Fibroblast of lung (primary cell): ENCODE measurements at places on chromosomes 11 and 22.

GRCh38 chr11:33957304-33957917 is 65.5 kb upstream of the LMO2 start:
- DNase-seq: no peak

- DNase-seq: peak; percentile 73
These were observed 269.6 kb downstream of the MN1 start for GRCh38 chr22:27531782-27532530.

DNA sequence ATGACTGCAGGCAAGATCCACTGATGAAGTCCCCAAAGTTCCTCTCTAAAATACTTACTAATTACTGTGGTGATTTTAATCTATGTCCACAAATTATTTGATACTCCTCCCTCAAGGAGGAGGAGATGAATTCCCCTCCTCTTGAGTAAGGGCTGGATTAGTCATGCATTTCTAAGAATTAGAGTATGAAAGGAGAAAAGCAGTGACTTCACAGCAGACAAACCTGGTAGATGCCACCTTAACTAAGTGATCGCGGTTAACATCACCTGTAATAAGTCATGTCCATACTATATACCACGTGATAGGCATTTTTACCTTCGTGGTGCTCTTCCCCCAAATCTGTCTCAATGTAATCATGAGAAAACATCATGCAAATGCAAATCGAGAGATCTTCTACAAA is 52.0 kb upstream of the TSPAN18 start:
- no peak for DNase-seq

GRCh38 chr22:39908136-39908535 is 7.3 kb downstream of the GRAP2 start:
- DNase-seq: no peak

DNA sequence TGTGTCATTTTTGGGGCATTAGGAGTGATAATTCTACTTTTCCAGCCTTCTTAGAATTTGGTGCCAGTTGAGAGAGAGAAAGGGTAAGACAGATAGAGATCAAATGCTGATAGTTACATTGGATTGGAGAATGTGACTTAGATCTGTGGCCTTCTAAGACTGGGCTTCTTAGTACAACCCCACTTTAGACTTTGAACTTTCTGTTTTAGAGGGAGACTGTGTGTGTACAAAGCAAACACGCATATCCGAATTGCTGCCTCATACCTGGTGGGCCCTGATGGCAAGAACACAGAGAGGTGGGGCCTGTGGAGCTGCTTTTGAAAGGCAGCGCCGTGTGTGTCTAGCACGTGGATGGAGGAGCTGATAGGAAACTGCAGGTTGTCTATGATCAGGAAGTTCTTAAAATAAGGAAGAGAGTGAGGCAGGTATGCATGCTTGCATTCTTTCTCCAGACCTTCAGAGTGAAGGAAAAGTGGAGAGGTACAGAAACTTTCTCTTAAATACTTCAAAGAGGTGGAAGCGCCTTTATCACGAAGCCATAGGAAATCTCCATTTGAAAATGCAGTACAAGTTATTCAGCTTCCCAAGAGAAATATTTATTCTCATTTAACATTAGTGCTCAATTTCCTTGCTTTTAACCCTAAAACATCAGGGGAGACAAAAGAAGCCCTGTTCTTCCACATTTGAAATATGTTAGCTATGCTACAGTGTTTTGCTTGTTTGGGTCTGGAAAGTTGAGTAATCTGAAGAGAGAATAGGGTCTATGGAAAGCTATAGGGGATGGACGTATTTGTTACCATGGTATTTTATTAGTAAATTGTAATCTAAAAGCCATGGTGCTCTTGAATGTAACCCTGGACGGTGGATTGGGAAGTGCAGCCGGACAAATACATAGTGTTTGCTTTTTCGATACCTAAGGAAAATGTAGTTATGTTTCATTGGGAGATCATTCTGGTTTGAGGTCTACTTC is 13.7 kb downstream of the PDHX start:
- DNase-seq: no peak

DNA sequence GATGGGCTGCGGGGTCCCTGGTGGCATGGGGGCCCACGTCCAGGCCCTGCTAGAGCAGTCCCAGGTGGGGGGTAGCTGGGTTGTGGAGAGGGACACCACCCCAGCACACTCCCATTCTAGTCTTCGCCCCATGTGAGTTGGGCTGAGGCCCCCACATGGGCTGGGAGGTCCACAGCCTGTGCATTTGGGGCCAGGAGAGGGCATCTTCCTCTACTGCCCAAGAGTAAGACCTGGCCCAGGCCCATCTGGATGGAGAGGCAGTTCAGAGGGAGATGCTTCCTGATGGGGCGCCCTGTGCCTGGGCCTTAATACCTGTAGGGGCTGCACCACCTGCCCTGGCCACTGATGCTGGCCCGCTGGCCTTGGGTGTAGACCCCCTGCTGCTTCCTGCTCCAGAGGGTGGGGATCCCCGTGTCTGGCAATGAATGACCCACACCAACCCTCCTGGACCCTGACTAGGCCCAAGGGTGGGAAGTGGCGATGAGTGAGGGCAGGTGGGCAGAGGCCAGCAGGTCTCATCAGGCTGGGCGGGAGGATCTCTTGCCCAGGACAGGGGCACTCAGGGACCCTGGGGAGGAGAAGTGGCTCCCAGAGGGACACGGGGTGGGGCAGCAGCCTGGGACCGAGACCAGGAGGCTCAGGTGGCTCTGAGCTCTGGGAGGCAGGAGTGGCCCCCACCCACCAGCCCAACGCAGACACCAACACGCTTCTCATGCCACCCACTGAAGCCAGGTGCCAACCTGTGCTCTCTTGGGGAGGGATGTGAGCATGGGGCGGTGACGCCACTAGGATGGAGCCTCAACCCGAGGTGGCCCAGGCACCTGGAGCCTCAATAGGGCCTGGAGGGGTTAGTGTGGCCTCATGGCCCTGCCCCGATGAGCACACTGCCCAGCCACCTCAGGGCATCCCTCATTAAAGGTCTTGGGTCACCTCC is 17.4 kb upstream of the GNB1L start:
- no peak for DNase-seq

- DNase-seq: no peak
These were observed 376.8 kb downstream of the TBC1D22A start for GRCh38 chr22:47139013-47139789.

DNA sequence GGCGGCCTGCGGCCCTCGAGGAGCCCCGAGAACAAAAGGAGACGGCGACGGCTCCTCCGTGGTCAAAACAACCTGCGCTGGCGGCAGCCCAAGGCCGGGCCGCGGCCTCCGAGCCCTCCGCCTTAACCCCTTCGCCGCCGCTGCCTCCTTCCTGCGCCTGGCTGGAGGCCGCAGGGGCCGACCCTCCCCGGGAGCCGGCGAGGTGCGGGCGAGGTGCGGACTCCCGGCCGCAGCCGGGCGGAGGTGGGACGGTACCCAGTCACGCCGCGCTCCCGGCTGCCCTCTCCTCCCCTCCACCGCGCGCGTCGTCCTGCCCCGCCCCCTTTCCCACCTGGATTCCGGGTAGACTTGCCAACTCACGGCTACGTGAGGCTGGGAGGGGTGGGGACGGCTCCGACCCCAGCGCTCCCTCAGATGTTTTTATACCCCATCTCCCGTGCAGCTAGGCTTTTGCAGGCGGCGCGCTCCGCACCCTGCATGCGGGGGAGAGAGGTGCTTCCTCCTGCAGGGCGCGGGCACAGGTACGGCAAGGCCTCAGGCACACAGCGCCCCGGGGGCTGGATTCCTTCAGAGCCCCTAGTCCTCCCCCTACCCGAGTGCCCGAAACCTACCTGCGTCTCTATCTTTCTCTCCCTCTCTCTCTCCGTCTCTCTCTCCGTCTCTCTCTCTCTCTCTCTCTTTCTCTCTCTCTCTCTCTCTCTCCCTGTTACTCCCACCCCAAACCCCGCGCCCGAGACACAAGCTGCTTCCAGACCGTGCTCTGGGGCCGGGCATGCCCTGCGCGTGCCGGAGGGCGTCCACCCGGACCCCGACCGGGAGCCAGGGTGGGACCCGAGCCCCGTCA is 2.0 kb downstream of the PDGFB start:
- no peak for DNase-seq

- no peak for DNase-seq
These were observed 279.4 kb downstream of the NTM start for GRCh38 chr11:131649856-131650255.

GRCh38 chr11:131748151-131749050 is 378.0 kb downstream of the NTM start:
- peak; percentile 77 for DNase-seq

GRCh38 chr22:43479962-43480361 is 68.1 kb downstream of the MPPED1 start:
- DNase-seq: no peak

- DNase-seq: peak; percentile 88
These were observed 34.3 kb downstream of the DBX1 start for GRCh38 chr11:20125927-20126326.

DNA sequence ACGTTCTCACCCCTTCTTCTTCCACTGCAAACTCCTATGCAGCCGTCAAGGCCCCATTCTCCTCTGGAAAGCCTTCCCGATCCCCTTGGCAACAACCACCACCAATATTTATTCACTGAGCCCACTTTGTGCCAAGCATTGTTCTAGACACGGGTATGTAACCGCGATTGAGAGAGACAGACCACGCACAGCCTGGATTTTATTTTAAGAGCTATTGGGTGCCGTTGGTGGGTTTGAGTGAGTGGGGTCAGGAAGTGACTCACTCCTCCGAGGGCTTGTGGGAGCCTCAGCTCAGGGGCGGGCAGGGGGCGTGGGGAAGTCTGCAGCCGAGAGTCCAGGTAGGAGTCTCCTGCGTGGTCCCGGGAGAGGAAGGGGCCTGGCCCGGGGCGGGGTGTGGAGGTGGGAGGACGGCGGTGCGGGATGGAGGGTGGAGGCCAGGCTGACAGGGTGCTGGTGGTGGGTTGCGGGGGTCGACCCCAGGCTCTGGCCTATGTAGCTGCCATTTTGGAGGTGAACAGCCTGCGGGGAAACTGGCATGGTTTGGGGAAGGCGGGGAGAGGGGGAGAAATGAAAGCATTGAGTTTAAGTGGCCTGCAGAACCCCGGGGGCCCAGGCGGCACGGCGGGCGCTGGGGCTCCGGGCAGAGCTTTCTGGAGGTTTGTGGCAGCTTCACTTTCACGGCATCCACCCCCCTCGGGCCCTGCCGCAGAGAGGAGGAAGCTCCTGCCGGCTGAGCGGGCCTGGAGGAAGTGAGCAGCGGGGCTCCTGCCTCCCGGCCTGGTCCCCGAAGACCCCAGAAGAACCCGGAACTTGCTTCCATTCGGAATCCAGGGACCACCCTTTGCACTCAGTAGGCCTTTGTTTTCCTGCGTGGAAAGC is 547 bp downstream of the PARVG start:
- DNase-seq: no peak

DNA sequence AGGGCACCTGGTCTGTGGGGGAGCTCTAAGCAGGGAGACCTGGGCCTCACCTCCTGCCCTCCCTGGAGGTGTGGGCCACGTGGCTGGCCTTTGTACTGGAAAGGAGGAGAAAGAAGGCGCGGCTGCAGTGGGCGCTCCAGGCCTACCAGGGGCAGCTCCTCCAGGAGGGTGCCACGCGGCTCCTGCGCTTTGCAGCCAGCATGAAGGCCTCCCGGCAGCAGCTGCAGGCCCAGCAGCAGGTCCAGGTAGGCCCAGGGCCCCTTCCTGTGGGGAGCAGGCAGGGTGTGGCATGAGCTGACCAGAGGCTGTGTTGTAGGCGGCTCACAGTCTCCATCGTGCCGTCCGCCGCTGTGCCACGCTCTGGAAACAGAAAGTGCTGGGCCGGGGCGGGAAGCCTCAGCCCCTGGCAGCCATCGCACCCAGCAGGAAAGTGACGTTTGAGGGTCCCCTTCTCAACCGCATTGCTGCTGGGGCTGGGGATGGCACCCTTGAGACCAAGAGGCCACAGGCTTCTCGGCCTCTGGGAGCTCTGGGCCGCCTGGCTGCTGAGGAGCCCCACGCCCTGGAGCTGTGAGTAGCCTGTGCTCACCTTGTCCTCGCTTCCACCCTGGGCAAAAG is 48.6 kb downstream of the PISD start:
- no peak for DNase-seq

- DNase-seq: no peak
These were observed 26.5 kb downstream of the TMEM45B start for GRCh38 chr11:129842138-129842537.

DNA sequence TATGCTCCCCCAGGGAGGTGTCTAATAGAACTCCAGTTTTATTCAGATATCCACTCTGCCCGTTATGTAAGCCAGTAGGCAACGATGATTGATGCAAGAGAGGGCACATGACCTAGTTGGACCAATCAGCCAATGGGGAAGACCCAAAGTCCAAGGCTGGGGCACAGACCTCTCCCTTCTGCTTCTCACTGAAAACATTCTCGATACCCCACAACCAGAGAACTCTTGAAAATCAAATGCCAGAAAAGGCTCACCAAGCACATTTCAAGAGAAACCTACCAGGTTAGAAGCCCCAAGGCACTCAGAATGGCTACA is 7.4 kb downstream of the HIRA start:
- no peak for DNase-seq

- DNase-seq: no peak
These were observed 394.5 kb upstream of the KIRREL3 start for GRCh38 chr11:127395034-127395433.

- DNase-seq: no peak
These were observed 26.2 kb upstream of the SHISAL1 start for GRCh38 chr22:44338906-44339305.

GRCh38 chr11:90594658-90595057 is 371.8 kb upstream of the CHORDC1 start:
- no peak for DNase-seq

- peak; percentile 5 for DNase-seq
These were observed 344 bp downstream of the IFT27 start for GRCh38 chr22:36775586-36775963.

GRCh38 chr22:49305214-49305965 is 522.3 kb downstream of the BRD1 start:
- DNase-seq: no peak

DNA sequence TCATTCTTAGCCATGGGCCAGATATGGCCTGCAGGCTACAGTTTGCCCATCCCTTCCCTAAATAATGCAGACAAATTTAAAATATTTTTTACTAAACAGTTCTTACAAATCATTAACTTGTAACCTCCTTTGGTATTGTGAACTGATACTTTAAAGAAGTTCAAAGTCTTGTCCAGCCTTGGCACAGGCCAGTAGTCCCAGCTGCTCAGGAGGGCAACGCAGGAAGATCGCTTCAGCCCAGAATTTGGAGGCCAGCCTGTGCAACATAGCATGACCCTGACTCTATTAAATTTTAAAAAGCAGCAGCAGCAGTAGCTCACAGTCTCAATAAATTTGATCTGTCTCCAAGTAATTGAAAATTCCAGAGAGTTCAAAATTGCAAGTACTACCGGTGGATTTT is 83.7 kb upstream of the ARHGAP32 start:
- DNase-seq: no peak
